ENCODE measurements at places on chromosomes 11 and 22.

GRCh38 chr22:25643232-25644000 is 78.9 kb downstream of the GRK3 start:
- DNase-seq = no peak

GRCh38 chr11:65918211-65919140 is at the start of gene C11orf68:
TSS of gene C11orf68 (minus strand) at chr11:65919062. CDS start at chr11:65919031, 31 bp downstream.
- no peak for DNase-seq

DNA sequence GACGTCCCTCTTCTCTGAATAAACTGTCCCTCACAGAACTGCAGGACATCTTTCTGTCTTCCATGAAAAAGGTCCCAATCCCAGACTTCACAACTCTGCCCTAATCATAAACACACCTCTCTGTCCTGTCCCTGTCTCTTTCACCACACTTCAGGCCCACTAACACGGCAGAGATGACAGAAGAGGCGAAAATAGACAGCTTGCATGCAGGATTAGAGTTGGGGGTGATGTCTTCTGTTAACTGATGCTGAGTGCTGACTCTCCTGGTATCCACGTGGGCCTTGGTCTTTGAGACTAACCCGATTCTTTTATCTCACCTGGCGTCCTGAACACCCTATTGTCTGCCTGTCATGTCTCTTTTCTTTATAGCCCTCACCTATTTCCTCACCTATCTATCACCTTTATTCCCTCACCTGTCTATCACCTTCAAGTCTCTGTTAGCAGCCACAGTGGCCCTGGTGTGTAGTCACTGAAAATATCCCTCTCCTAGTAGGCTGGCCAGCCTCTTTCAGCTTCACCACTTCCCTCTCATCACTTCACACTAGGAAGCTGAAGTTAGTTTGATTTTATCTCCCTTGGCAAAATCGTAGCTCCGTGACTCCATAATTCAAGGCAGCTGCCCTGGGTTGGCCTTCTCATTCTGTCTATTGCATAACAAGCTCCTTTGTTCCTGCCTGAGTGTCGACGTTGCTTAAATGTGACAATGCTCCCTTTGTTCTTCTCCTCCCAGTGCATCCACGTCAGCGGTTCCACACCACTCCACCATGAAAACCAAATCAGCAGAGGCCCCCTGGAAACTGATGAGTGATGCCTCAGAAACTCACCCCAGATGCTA is 30.6 kb upstream of the DRD2 start:
- DNase-seq = no peak

GRCh38 chr11:77287615-77288273 is 13.7 kb downstream of the GDPD4 start:
- DNase-seq = no peak

DNA sequence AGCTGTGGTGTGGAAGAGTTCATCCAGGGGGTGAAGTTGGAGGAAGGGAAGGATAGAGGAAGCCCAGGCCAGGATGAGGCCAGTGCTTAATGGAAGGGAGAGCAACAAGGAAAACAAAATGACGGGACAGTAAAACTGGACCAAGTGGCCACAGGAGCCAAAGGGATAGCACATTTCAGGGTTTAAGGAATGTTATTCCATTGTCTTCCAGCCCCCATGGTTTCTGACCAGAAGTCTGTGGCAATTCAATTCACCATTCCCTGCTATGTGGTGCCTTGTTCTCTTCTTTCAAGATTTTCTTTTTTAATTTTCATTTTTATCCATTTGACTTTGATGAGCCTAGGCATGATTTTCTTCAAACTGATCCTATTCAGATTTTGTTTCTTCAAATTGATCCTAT is 22.5 kb downstream of the IGF2 start:
- DNase-seq = no peak

GRCh38 chr11:125132596-125132995 is 21.2 kb upstream of the TMEM218 start:
- DNase-seq = no peak

- DNase-seq = no peak
Observed at GRCh38 chr22:39395936-39396796, 3.4 kb upstream of the TAB1 start.

- no peak for DNase-seq
Observed at GRCh38 chr11:128302425-128303186, 284.8 kb downstream of the ETS1 start.

DNA sequence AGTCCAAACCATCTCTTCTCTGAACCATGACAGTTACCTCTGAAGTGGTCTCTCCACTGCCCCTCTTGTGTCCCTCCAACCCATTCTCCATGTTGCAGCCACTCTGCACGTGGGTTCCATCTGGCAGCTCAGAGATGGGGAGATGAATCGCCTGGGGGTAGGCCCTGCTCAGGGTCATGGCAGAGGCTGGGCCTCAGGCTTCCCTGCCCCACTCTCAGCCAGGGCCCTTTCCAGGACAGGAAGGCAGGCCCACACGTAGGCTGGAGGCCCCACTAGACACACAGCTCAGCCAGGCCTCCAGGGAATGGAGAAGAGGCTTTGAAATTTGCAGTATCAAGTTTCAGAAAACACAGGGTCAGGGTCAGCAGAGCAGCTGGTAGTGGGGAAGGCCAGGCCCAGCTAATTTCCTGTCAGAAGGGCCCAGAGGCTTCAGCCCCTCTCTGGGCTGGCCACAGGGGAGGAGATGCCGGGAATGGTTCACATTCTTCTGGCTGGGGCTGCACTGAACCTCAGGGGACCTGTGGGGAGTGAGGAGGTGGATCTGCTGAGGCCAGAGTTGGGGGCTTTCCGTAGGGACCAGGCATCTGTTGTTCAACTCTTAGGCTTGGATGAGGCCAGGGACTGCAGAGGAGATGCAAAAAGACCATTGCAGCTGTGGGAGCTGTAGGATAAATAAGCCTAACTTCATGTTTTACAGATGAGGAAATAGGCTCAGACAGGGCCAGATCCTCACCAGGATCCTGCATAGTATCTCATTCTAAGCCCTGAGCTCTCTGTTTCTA is 101.6 kb downstream of the SWAP70 start:
- DNase-seq = no peak

- no peak for DNase-seq
Observed at GRCh38 chr22:19289475-19290161, 1.9 kb downstream of the CLTCL1 start.

DNA sequence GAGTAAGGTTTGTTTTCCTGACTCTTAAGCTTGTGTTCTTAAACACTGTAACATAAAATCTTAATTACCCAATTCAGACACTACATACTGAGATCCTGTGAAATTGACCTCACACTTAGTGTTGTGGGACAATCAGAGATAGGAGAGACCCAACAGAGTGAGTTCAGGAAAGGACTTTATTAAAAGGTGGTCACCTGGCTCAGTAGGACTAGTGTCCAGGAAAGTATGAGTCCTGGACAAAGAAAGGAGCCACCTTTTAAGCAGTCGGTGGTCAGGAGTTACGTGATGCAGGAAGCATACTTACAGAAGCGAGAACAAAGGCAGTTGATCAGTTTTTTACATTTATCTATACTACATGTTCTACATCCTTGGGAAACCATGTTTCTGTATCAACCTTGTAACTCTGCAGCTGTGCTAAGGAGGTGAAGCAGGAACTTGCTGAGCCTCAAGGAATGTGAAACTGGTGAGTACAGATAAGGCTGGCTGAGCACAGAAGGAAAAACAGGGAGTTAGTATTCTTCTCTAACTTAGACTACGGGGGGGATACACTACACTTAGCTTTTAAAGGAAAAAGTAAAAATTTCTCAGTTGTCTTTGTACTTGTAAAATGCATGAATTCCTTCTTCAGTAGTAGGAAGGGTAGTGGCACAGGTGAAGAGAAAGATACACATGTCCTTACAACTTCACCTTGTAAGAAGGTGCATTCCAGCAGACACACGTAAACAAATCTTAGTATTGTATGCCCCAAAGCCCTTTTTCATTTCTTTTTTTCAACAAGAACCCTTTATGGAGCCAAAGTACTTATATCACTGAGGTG is 15.1 kb downstream of the OR51E1 start:
- DNase-seq = no peak

GRCh38 chr11:9222654-9223053 is 42.5 kb downstream of the DENND5A start:
- no peak for DNase-seq

- DNase-seq = peak; percentile 94
Observed at GRCh38 chr11:74748211-74749126, at the start of gene RNF169. TSS of gene RNF169 (plus strand) at chr11:74748849. CDS start at chr11:74748881, 32 bp downstream.

- DNase-seq = peak; percentile 9
Observed at GRCh38 chr22:36238373-36239149, 766 bp downstream of the APOL2 start.

DNA sequence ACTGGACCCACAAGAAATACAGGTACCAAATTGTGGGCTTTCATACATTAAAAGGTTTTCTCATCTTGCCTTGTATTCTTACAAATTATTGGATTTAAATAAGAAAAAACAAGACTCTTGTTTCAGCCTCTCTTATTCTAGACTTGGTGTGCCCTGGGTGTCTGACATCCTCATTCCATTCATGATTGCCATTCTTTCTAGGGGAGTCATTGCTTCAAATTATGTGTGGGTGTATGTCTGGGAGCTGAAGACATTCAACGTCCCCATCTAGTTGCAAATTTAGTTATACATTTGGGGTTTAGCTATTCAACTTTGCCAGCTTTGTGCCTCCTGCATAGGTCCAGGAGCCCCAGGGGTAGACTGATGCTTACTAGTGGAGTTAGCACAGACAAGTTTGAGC is 18.1 kb downstream of the MAML2 start:
- no peak for DNase-seq

DNA sequence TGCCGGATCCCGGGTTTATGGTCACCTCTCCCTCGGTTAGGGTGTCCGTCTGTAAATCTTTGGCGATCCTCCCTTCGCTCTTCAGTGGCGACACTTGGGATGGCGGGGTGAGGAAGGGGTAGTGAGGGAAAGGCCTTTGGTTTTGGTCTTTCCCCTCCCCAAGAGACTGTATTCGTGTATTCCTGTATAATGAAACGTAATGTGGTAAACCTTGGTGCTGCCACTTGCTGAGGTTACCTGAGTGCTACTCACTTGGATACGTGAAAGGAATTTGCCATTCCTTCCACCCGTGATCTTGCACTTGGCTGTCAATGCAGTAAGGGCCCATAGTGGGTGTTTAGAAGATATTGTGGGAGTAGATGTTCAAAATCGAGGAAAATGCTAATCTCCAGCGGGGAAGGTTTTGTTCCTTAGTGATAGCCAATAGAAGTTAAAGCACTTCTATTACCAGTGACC is 578 bp upstream of the NUP160 start:
- no peak for DNase-seq

GRCh38 chr11:76075716-76076115 is 130.6 kb downstream of the WNT11 start:
- no peak for DNase-seq

- DNase-seq = no peak
Observed at GRCh38 chr22:32764330-32765131, 37.0 kb upstream of the TIMP3 start.

GRCh38 chr11:123168955-123169484 is 26.0 kb downstream of the CLMP start:
- DNase-seq = no peak

- DNase-seq = peak; percentile 67
Observed at GRCh38 chr11:2825889-2826678, 59.5 kb downstream of the CDKN1C start.

DNA sequence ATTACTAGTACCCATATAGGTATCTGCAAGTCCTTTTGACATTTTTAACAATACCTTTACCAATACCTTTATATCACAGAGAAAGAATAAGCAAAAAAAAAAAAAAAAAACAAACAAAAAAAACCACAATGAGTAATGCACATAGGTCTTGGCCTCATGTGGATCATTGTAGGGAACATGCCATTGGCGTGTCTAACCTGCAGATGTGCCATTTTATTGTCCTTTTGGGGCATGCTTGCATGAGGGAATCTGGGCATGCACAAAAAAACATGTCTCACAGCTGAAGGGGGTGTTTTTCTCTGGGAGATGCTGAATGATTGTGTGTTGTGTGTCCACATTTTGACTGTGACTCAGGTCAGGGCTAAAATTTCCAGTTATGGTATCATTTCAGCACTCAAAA is 361.6 kb downstream of the GUCY1A2 start:
- no peak for DNase-seq

- DNase-seq = no peak
Observed at GRCh38 chr11:34203377-34203871, 98.0 kb downstream of the NAT10 start.

DNA sequence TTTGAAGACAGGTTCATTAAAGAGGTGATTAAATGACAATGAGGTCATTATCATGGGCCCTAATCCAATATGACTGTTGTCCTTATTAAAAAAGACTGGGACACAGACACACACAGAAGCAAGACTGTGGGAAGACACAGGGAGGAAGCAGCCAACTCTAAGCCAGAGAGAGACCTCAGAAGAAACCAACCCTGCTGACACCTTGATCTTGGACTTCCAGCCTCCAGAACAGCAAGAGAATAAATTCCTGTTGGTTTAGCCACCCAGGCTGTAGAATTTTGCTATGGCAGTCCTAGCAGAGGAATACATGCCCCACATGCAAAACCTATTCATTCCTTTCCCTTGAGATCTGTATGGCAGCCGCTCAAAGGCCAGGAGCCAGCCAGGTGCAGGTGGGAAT is 35.6 kb upstream of the CACNG2 start:
- DNase-seq = no peak

DNA sequence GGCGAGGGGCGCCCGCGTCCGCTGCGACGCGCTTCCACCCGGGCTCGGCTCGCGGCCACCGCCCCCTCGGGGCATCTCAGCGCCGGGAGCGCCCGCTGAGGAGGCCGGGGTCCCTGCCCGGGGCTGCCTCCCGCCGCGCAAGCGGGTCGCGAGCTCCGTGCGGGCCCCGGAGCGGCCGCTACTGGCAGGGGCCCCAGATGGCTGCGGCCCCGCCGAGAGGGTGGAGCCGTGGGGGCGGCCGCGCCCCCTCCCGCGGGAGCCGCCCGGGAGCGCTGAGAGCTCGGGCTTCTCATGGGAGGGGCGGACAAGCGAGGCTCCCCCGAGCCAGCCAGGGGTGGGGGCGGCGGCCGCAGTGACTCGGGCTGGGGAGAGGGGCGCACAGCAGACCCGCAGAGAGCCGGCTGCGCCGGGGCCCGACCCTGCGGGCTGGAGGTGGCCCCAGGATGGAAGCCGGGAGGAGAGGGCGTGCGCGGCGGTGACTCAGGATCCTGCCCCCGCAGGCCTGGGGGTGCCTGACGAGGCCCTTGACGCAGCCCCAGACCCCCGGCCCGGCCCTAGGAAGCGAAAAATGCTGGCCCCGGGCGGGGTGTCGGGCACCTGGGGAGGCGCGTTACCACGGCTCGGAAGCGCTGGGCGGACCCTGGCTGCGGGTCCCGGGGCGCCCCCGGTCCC is 603 bp upstream of the ZFTA start:
- no peak for DNase-seq
